ENCODE measurements at places on chromosomes 13 and 19.

DNA sequence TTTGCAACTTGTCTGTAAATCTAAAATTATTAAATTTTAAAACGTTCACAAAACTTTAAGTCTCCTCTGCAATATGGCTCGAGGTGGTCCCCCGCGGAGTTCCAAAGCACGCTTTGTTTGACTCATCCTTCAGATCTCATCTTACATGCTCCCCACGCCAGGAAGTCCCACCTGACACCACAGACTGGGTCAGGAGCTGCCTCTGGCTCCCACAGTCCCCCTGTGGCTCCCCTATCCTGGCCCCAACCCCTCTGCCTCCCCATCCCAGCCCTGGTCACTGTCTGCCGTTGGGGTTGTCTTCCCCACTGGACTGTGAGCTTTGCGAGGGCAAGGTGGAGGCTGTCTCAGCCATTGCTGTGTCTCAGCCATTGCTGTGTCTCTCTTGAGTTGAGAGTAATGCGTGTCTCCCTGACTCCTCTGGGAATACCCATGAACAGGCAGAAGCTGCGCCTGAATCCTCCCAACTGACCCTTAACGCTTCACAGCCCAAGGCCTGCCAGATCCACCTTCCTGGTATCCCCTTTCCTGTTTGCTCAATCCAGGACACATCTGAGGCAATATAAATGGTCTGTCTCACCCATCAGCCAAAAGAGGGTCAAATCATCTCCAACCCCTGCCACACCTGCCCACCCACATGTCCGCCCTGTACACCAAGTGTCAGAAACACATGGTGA is 15.9 kb downstream of the DYRK1B start:
- DNase-seq, result no peak

DNA sequence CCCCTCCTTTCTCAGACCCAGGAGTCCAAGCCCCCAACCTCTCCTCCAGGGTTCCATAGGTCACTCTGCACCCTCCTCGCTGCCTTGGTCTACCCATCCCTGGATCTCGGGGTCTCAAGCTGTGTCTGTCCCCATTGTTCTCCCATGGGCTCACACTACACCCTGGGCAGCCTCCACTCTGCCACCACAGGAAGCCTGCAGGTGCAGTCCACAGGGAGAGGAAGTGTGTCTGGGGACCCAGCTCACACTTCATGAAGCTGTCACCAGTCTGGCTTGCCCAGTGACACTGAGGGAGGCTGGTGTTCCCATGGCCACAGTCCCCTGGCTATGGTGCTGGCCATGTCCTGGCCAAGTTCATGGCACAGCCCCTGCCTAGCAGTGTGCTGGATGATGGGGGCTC is 5.3 kb downstream of the NECTIN2 start:
- no peak for DNase-seq

GRCh38 chr13:89352384-89352783 is 1681.2 kb downstream of the SLITRK5 start:
- DNase-seq, result no peak

DNA sequence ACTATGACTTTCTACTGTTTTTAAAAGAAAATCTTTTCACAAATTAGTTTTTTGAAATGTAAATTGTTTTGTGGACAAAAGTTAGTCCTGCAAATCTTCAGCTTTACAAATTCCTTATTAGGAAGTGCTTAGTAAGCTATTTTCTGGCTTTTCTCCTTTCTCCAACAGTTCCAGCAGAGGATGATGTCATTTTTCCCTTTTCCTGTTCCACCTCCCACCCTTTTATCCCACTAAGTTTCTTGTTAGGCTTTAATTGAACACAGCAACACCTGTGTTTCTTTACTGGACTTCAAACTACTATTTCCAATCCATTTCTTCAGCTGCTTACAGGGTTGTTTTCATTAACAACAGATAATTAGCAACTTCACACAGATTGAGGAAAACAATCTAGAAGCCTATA is 389.2 kb downstream of the NDFIP2 start:
- peak; percentile 44 for DNase-seq

- DNase-seq, result no peak
Observed at GRCh38 chr13:59471106-59471505, 692.6 kb downstream of the DIAPH3 start.

GRCh38 chr13:48125794-48126228 is 30.9 kb upstream of the MED4 start:
- peak; percentile 48 for DNase-seq

GRCh38 chr13:87570669-87571068 is 100.5 kb upstream of the SLITRK5 start:
- DNase-seq, result no peak

- no peak for DNase-seq
Observed at GRCh38 chr13:38880397-38880796, 110.2 kb downstream of the STOML3 start.

GRCh38 chr19:37930416-37930815 is 23.4 kb downstream of the SIPA1L3 start:
- no peak for DNase-seq

DNA sequence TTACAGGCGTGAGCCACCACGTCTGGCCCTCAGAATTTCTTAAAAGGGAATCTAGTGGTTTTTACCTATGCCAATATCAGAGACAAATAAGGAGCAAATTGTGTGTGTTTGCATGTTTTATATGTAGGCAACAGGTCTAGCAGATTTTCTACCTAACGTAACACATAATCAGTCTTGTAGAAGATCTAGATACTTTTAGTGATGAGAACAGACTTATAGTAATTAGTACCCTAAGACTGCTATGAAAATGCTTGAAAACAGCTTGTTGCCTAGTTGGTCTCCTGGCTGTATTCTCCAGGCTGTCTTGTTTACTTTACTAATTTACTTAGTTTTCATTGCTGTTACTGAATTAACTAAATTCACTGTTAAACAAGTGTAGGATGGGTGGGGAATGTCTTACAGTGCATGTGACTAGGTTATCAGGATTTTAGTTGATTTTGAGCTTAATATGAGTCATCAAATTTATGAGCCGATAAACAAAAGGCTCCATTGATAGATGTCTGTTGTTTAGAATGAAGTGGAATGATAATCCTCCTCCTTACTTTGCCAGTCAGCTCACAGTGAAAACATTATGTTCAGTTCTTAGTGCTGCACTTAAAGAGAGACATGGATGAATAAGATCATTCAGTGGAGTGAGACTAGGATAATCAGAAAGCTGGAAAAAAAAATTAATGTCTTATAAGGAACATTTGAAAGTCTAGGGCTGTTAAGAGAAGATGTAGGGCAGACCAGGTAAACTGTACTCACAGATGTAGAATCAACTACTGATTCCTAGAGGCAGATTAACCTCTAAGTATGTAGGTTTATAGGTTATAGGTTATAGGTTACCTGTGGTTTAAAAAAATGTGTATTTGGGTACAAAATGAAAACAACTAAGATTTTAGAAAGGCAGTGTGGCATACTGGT is 22.4 kb downstream of the GTF2F2 start:
- DNase-seq, result no peak

DNA sequence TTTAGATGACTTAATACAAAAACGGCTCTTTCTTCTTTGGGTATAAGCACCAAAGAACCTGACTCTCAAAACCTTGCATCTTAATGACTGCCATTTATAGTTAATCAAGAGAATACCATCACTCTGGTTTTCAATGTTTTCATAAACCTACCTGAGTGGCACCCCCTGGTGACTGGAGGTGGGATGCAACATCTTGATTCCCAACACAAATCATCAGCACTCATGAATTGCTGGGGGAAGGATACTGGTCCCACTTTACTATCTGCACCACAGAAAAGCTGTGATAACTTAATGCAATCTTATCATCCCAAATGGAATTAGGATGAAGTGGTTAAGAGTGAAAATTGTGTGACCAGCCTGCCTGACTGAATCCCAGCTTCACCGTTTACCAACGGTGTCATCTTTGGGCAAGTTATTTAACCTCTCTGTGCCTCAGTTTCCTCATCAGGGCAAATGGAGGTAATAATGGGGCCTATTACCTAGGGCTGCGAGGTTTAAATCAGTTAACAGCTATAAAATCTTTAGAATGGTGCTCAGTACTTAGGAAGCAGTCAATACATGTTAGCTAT is 366.4 kb downstream of the KLF12 start:
- no peak for DNase-seq

DNA sequence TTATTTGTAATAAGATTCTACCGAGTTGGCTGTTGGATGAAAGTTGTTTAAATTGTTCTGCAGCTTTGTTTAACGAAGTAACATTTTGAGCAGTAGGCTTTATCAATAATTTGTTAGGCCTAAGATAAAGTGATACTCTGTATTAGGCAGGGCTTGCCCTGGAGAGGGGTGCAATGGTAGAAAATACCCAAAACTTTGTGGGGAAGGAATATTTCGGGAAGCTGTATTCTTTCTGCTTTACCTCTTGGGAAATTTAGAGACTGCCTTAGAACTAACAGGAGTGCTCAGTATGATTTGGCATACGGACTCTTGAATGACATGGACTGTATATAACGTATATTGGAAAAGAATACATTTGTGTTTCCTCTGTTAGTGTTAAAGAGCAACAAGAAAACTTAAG is 2.5 kb downstream of the PDS5B start:
- DNase-seq, result peak; percentile 14

- no peak for DNase-seq
Observed at GRCh38 chr13:38430796-38431195, 81.1 kb downstream of the UFM1 start.

- DNase-seq, result no peak
Observed at GRCh38 chr19:35636651-35637050, 4.9 kb upstream of the ETV2 start.

DNA sequence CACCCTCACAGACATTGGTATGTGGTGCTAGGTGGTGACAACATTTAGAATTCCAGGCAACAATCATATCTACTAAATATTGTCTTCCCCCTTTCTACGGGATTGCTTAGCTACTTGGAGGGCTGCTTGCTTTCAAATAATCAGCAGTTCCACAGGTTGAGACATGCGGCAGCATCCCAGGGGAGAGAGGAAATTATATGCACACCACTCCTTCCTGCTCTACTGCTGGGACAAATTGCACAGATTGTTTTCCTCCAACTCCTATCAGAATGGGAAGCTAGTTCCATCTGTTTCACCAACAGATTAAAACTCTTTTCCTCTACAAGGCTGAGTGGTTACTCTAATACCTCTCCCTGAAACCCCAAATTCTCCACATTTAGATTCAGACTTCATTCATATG is 275.4 kb downstream of the DNAJC15 start:
- no peak for DNase-seq

GRCh38 chr19:37941782-37942515 is 34.9 kb downstream of the SIPA1L3 start:
- no peak for DNase-seq

- DNase-seq, result no peak
Observed at GRCh38 chr13:26558987-26559386, 1.5 kb downstream of the WASF3 start.

- DNase-seq, result no peak
Observed at GRCh38 chr19:41758846-41759245, 3.5 kb downstream of the CEACAM6 start.

DNA sequence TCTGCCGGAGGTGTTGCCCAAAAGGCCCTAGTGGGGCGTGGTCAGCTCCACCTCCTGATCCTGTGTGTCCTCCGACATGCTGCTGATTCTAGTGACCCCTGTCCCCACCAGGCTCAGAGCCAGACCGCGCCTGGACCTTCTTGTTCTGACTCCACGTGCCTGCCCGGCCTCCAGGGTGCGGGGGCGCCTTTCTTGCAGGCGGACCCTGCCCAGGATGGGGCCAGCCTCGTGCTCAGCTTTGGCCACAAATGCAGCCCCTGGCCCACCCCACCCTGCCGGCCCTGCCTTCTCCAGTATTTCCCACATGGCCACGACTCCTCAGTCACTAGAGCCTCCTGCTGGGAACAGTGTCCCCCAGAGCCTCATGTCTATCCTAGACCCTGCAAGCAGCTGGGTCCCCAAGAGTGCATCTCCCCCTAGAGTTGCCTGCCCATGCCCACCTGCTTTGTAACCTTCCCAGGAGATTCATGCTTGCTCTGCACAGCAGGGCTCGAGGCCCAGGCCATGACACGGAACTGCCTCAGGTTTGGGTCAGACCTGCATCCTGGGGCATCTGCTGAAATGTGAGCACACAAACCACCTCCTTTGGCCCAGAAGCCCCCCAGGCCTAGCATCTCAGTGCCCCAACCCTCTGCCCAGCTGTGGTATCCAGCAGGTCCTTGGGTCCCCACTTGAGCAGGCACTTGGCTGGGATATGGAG is 27.0 kb downstream of the TMEM161A start:
- no peak for DNase-seq

DNA sequence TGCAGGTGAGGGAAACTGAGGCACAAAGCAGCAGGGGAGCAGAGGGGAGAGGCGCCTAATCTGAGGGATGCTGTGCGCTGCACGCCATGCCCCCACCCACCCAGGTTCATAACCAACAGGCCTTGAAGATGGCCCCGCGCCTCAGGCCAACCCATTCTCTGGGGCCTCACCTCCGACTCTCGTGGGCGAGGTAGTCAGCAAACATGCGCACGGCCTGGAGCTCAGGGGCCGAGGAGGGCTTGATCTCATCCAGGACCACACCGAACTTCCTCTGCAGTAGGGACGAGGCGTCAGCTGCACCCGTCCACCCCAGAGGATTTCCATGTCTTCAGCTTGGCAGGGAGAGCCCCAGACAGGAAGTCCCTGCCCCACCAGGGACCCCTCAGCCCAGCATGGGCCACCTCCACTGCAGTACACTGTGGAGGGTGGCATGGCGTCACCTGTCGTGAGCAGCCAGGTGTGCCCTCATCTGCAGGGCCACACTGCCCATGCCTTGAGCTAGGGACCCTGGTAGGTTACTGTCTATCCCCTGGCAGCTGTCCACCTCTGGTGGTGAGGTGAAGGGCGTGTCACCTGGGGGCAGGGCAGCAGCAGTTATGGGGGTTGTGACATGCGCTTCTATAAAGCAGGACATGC is 8.3 kb downstream of the COPE start:
- DNase-seq, result no peak

GRCh38 chr13:66528180-66528579 is 702.0 kb downstream of the PCDH9 start:
- DNase-seq, result peak; percentile 1

GRCh38 chr13:43573361-43573740 is 213.4 kb downstream of the ENOX1 start:
- DNase-seq, result no peak
